A549 (cell line): ENCODE measurements at places on chromosomes 7 and 10.

- no peak for DNase-seq
Measured at GRCh38 chr10:132541601-132542011, 4.0 kb downstream of the INPP5A start.

DNA sequence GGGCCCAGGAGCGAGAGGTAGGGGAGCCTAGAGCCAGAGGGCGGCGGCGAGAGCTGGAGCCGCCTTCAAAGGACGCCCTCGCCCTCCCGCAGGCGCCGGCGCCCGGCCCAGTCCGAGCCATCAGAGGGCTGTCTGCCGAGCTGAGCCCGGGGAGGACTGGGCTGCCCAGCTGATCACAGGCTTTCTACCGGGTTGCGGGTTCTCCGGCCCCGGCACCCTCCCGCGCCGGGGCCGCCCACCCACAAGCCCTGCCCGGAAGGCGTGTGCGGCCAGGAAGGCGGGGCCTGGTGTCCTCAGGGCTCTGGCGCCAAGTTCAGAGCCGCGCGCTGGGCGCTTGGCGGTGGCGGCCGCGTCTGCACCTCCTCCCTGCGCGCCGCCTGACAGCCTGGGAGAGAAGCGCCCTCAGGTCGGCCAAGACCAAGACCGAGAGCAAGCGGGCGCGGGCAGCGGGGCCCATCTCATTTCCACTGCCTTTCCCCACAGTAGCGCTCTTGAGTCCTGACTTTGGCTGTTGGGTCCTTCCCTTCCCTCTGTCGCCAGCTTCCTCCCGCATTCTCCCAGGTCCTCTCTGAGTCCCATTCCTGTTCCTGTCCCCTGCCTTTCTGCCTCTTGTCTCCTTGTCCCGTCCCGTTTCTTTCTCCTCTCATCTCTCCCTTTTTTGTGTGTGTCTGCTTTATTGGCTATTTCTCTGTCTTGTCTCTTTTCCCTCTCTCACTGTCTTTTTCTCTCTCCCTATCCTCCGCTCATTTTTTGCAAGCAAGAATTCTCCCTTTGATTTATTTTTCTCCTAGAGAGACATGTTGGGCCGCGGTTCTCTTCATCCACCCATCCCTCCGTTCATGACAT, 60.6 kb upstream of the MSMB start:
- DNase-seq, result peak; percentile 66

- no peak for DNase-seq
Measured at GRCh38 chr7:122901250-122901649, 15.0 kb upstream of the CADPS2 start.

GRCh38 chr7:101729241-101729883, 88.1 kb upstream of the CUX1 start:
- DNase-seq, result no peak

DNA sequence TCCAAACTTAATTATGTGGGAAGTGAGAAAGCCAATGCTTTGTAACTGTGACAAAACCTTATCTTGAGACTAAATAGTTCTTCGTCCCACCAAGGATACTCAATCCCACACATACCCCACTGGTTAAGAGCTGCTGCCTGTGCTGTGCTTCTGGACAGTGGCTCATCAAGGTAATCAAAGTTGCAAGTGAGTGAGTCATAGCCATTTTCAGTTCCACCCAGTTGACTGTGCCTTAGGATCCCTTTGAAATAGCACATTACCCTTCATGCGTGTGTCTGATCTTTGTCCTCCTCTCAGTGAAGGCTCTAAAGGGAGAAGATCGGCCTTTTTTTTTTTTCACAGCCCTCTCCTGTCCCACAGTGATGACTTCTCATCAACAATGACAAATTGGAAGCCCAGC, 706.0 kb upstream of the AUTS2 start:
- peak; percentile 19 for DNase-seq

- DNase-seq, result peak; percentile 69
Measured at GRCh38 chr7:29987811-29988317, 1.7 kb downstream of the SCRN1 start.

- no peak for DNase-seq
Measured at GRCh38 chr10:26467639-26468038, 29.5 kb downstream of the APBB1IP start.

GRCh38 chr7:50207686-50208255, 96.7 kb upstream of the IKZF1 start:
- no peak for DNase-seq

DNA sequence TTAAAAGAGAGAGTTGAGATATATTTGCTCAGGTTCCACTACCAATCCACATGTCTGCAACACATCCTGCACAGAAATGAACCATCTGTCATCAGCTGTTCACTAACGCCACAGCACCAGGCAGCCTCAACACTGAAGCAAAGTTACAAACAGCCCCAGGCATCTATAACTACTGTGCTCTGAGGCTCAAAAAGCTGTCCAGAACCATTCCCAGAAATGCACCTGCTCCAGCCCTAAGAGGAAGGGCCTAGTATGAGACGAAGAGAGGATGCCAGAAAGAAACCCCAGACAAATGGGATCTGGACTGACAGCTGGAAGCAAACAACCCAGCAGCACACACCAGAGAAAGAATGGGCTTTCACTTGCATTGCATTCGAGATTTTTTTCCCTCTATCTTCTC, 159.3 kb downstream of the ELMO1 start:
- no peak for DNase-seq

DNA sequence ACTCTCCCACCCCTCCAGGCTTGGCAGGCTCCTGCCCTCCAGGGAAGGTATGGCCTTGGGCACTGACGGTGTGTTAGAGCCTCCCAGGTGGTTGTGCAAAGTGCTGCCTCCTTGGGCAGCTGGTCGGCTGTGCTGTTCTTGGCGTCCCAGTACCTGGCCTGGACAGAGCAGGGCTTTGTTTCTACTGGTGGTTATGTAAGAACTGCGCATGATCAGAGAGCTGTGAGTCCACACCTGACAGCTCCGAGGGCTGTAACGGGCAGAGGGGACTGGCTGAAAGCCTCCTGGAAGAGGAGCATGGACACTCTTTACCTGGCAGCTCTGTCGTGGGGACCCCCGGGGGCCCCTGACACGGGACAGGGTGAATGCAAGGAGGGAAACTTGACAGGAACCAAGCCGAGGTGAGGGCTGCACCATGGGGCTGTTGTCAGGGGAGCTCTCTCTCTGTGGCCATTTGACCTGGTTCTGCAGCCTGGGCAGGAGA, 3.1 kb upstream of the SFRP5 start:
- no peak for DNase-seq

GRCh38 chr10:94630017-94630688, 53.4 kb upstream of the CYP2C18 start:
- DNase-seq, result peak; percentile 43
